Activated T-cell treated with anti-CD3 and anti-CD28 coated beads, Interleukin-2, amount 50 U/mL, for 72 hours (primary cell): ENCODE measurements at places on chromosomes 12 and 14.

DNA sequence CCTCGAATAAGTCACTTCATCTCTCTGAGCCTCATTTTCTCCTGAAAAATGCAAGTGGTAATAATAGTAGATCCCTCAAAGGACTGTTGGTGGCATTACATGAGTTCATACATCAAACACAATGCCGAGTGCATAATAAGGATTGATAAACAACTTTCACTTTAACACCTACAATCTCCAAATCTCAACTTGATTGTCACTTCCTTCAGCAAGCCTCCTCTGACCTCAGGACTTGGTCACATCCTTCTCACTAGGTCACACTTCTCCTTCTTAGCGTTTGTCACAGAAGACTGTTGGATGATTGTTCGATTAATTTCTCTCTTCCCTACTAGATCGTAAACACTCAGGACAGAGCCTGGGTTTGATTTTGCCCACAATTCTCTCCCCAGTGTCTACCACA lies 7.9 kb upstream of the PRKAB1 start:
- DNase-seq = no peak

GRCh38 chr14:41144370-41144769 lies 462.3 kb upstream of the LRFN5 start:
- no peak for DNase-seq

- DNase-seq = no peak
These were observed 115.2 kb upstream of the RTL1 start for GRCh38 chr14:101018561-101019290.

GRCh38 chr14:61284001-61284400 lies 2.9 kb upstream of the TMEM30B start:
- no peak for DNase-seq
